ENCODE measurements at places on chromosomes 2 and 18.

DNA sequence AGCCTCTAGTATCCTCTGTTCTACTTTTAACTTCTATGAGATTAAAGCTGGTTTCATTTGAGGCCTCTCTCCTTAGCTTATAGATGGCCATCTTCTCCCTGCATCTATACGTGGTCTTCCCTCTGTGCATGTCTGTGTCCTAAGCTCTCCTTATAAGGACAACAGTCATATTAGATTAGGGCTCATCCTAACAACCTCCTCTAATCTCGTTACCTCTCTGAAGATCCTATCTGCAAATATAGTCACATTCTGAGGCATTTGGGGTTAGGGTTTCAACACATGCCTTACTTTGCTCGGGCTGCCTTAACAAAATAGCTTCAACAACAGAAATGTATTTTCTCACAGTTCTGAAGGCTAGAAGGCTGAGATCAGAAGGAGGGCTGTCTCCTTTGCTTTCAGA lies 11.6 kb upstream of the APOB start:
- DNase-seq: no peak

DNA sequence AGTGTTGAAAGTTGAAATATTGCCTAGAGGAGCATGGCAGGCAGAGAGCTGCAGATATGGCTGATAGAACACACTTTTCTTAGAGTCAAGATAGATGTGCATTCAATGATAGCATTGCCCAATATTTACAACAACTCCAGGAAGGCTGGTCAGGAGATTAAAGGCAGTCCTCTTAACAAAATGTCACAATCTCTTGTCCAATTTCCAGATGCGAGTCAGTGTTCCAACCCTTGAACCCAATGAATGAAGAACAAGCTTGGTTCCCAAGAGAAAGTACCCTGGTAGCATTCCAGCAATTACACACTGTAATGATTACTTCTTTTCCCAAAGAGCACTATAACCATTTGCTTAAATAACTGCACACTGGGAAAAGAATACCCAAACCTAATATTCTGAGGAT lies 839.4 kb upstream of the VRK2 start:
- DNase-seq: no peak

DNA sequence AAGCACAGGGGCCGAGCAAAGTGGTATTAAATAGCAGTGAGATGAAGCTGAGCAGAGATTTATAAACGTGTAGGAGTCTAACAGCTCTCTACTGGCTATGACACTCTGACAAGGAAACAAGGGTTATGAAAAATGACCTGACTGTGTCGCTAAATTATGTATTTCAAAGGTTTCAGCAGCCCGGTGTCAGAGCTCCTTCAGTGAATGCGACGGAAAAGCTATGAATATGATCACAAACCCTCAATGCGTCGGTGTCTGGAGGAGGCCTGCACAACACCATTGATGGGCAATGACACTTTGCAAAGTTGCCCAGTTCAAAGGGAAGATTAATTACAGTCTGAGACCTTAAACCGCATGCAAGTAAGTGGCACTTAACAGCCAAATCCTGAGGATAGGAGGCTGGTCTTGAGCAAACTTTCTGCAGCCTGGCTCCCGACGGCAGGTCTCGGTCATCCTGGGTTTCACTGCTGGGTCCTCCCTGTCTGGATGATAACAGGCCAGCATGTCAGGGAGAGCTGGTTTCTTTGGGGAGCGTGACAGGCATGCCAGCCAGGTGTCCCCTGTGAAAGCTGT lies 615.1 kb upstream of the SALL3 start:
- no peak for DNase-seq

DNA sequence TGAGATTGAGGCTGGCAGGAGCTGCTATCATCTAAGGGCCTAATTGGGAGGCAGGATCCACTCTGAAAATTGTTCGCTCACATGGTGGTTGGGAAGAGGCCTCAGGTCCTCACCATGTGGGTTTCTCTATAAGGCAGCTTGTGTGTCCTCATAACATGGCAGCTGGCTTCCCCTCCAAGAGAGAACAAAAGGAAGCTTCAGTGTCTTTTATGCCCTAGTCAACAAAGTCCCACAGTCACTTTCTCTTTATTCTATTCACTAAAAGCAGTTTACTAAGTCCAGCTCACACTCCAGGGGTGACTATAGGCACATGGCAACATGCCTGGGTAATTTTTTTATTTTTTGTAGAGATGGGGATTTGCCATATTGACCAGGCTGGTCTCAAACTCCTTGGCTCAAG lies 5.8 kb upstream of the ITGAV start:
- DNase-seq: no peak

- DNase-seq: no peak
These were observed at the start of gene B4GALT6 for GRCh38 chr18:31684279-31685096. B4GALT6 (minus strand) TSS chr18:31684581; CDS start chr18:31684426, 155 bp downstream.

GRCh38 chr2:234266952-234267351 lies 216.4 kb downstream of the SPP2 start:
- DNase-seq: no peak

- DNase-seq: no peak
These were observed 1.4 kb downstream of the ACTR1B start for GRCh38 chr2:97662386-97662894.

DNA sequence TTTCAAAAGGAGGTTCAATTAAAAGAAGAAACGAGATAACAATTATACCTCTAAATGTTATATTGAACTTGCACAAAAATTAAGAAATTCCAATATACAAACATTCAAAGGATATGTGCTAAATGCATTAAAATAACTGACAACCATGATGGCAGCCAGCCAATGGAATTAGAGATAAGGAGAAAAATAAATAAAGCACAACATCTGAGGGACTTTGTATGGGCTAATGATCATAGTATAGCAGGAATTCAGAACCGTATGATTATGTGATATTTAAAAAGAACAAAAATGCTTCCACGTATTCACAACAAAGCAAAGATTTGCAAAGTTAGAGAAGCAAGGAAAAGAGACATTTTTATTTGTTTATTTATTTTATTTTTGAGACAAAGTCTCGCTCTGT lies 1103.0 kb downstream of the CBLN2 start:
- no peak for DNase-seq

GRCh38 chr2:15092691-15093090 lies 460.2 kb downstream of the LRATD1 start:
- no peak for DNase-seq

DNA sequence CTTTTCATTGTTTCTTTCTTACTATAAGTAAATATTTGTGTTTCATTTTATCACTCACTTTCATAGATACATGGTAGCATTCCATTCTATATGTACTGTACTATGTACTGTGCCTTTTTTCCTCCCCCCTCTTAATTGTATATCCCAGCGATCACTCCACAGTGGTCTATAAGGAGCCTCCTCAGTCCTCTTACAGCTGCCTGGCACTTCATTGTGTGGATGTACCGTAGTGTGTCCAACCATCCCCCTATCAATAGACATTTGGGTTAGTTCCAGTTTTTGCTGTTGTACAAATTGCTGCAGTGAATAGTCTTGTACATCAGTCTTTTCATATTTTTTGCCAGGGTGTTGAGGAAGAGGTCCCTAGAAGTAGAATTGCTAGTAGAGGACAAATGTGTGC lies 21.4 kb upstream of the DRC1 start:
- DNase-seq: no peak

All from CD4-positive, alpha-beta T cell treated with Interleukin-2 at 100 ng/mL for 4 hours (primary cell).